AG04449 (cell line): ENCODE measurements at places on chromosomes 5 and 9.

DNA sequence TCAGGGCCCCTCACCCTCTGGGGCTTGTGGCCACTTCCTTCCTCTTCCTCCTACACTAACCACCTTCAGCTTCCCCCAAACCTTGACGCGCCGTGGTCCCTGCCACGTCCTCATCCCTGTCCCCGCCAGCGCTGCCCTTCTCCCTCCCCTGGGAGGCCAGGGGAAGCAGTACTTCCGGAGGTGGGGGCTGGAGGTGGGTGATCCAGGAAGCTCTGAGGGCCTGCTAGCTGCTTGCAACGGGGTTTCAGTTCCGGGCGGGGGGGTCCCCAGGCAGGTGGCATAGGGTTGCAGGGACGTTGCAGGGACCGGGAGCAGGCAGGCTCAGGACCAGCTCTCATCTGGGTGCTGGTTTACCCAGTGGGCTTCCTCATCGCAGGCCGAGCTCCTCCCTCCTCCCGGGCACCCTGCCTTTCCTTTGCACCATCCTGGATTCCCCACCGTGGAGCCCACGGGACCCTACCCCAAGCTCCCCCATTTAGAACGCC is 70.0 kb downstream of the RXRA start:
- no peak for DNase-seq

- no peak for DNase-seq
These were observed 116.8 kb upstream of the TNFAIP8 start for GRCh38 chr5:119239119-119239417.

DNA sequence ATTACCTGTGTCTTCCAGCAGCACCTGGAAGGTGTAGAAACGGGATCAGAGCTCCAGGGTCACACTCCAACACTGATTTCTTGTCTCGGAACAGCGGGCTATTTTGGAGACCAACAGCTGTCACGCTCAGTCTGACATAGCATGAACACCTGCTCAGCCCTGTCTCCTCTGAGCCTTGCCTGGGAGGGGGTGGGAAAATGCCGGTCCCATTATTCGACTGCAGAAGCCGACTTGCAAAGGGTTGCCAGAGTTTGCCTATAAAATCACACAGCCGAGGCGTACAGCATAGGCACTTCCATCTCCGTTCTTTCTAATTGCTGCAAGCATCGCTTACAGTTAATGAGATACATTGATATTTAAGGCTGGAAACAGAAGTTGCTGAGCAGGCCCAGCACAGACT is 300.8 kb upstream of the MSX2 start:
- DNase-seq, result no peak

GRCh38 chr5:14204785-14205321 is 61.7 kb downstream of the TRIO start:
- DNase-seq, result no peak

- DNase-seq, result no peak
These were observed 165.1 kb downstream of the PLK2 start for GRCh38 chr5:58294598-58295305.

GRCh38 chr5:131384616-131385214 is 120.9 kb downstream of the CDC42SE2 start:
- DNase-seq, result no peak

DNA sequence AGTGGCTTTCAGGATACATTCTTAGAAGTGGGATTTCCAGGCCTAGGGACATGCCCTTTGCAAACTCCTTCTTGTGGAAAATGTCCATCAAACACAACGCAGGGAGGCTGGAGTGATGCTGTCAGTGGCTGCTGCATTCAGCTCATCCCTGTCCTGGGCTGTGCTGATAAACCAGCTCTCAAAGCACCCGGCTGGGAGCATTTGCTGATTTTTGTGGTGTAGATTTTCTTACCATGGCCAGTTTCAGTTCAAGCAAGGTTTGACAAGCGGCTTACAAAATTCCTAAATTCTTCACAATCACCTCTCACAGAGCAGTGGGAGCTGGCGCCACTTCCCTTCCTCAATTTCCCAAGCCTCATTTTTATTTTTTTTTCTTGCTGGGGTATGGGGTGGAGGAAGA is 28.2 kb downstream of the FAM163B start:
- no peak for DNase-seq

DNA sequence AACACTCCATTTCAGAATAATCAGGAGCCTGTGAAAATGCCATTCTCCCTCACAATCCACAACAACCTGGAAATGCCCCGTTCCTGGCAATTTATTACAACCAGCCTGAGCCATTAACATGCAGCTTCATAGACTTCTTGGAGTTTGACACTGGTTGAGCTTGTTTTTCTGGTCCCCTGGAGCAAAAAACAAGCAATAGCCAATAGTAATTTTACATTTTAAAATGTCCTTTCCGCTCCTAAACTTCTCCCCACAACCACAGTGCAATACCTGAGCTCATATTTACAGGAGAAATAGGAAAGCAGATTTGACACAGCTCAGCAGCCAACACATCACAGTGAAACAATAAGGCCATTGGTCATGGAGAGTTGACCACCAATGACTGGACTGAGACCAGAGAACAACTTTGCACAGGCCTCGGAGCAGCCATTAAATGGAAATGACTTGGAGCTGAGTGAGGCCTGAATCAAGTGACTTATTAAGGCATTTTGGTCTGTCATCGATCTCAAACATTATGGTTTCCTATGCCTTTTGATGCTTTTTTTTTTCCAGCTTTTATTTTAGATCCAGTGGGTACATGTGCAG is 73.0 kb downstream of the ENC1 start:
- DNase-seq, result no peak

- no peak for DNase-seq
These were observed 58.1 kb downstream of the PTCH1 start for GRCh38 chr9:95458666-95459065.

DNA sequence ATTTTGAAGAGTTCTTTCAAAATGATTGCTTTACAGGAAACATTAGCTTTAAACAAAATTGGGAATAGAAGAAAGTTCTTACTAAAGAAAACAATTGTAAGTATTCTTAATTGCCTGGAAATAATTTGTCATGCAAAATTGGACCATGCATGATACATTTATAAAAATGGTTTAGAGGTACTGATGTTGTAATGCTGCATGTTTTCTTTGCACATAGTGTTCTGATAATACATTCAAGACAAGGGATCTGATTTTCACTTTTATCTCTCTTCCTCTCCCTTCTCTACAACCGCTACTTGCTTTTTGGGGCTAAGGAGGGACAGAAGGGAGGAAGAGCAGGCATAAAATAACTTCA is 211.6 kb upstream of the MPDZ start:
- no peak for DNase-seq

GRCh38 chr5:62256161-62257019 is 49.6 kb upstream of the KIF2A start:
- DNase-seq, result no peak

GRCh38 chr5:43315682-43316081 is 2.5 kb upstream of the HMGCS1 start:
- no peak for DNase-seq
